SK-N-MC (cell line): ENCODE measurements at places on chromosomes 1 and 21.

GRCh38 chr1:162003061-162003829 lies 20.4 kb downstream of the OLFML2B start:
- no peak for DNase-seq

- no peak for DNase-seq
Measured at GRCh38 chr1:52904927-52905698, 16.4 kb downstream of the ECHDC2 start.

DNA sequence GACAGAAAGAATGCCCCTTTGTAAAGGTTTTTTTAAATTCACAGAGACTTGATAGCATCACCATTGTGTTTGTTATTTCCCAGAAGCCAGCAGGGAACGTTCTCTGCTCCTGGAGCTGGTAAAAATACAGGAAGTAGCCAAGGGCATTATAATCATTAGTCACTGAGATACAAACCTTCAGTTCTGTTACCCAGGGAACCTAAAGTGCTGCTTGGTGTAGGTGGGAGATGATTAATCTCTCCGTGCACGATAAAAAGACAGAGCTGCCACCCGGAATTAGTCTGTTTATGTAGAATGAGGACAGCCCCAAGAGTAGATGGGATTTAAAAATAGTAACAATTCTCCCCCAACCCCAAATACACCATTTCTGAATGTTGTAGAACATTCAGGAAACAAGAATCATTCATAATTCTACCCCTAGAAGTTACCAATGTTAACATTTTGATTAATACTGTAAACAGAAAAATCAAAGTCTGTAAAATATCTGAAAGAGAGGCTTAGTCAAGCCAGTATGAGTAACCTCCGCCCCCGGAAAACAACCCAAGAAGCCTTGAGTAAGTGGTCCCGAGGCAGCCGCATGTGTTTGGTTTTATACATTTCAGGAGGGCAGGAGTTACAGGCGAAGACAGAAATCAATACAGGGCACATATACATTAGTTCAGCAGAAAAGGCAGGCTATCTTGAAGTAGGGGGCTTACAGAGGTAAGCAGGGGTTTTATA lies 45.3 kb upstream of the CTBS start:
- DNase-seq: peak; percentile 24

- DNase-seq: no peak
Measured at GRCh38 chr1:80542231-80542630, 1258.5 kb upstream of the ADGRL2 start.

GRCh38 chr1:29519788-29520110 lies 283.4 kb downstream of the PTPRU start:
- DNase-seq: no peak

- DNase-seq: no peak
Measured at GRCh38 chr1:6638226-6638625, 13.6 kb downstream of the THAP3 start.

DNA sequence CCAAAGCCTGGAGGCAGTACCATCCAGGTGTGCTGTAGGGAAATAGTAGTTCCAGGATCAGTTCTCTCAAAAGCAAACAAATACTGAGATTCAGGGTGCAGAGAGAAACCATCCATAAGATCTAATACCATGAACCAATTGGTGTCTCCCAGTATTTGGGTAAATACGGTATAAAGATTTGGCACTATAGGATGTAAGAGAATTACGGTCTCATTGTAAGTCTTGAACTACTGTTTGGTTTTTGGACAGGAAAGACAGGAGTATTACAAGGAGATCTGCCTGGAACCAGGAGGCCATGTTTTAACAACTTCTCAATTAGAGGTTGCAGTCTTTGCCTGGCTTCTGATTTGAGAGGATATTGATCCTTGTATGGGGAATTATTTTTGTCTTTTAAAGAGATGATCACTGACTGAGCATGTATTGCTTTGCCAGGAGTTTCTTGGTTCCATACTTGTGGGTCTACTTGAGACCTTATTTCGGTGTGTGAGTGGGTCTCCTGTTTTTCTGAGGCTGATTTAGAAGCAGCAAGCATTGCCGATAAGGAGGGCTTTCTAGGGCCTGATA lies 10.2 kb downstream of the AADACL4 start:
- no peak for DNase-seq

- DNase-seq: no peak
Measured at GRCh38 chr21:42565886-42566523, 52.4 kb downstream of the SLC37A1 start.

GRCh38 chr1:1425753-1426495 lies 4.8 kb upstream of the ANKRD65 start:
- DNase-seq: no peak

DNA sequence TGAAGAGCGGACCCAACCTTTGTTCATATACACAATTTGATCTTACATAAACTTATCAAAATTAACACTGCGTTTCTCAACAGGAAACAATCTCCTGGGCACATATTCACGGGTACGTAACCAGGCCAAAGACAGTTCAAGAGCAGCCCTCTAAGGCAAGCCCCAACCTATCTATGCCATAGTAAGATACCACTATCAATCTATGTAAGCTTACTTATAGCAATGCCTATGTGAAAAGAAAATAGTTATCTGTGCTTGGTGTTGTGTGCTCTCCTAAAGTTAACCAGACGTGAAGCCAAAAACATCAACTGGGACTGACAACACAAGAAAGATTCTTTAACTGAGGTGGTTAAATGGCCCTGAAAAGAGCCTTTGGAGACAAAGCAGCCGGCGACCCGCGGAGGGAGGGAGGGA lies 49.4 kb upstream of the BOLA1 start:
- no peak for DNase-seq

GRCh38 chr1:199067483-199067882 lies 428.6 kb downstream of the PTPRC start:
- DNase-seq: no peak

DNA sequence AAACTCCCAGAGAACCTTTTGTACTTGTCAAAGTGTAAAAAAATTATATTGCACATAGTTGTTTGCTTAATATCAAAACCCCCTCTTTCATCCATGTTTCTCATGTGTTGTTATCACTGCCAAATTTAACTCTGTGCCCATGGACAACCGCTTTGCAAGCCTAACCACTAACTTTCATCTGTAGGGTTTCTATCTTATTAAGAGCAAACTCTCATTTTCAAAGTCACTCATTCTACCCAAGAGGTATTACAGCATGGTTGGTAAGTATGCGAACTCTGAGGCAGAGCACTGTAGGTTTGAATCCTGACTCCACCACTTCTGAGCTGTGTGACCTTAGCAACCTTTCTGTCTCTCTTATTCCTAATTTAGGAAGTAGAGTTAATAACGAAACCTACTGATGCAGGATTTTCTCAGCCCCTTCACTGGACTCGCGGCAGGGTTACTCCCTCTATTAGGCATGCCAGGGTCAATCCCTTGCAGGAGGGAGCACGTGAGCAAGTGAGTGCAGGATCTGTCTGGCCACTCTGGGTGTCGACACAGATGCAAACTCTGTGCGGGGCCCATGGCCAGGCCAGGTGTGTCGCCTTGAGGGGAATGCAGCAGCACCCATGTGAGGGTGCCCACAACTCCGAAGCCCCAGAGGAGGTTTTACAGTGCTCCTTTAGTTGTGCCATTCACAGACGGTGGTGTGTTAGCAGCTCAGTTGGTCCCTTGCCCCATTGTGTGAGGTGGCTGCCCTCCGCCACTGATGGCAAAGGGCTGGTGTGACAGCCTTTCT lies 361.5 kb upstream of the ADGRL2 start:
- DNase-seq: no peak

DNA sequence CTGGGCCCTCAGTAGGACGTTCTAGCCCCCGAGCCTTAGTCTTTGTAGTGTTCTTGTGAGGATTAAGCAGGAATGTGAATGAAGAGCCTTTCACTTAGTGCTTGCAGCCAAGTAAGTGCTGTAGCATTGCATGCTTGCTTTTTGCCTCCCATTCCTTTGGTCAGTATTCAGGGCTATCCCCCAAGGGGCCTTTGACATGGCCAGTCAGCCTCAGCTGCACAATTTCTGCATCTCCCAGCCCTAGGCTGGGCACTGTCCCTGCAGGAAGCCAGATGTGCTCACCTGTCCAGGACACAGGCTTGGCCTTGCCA lies 30.5 kb downstream of the SOX13 start:
- DNase-seq: no peak

DNA sequence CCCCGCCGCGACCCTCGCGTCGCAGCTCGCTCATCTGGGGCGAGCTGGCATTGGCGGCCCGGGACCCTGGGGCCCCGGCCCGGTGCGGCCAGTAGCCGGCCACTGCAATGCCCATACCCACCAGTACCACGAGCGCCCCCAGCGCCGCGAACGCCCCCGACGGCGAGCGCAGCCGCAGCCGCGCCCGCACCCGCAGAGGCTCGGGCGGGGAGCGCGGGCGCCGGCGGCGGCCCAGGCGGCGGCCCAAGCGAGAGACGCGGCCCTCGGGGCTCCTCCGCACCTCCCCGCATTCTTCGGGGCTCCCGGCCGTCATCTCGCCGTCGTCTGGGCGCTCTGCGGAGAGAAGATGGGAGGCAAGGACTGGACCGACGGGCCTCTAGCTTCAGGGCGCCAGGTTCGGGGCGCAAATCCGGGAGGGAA lies 2.2 kb downstream of the TMEM200B start:
- DNase-seq: no peak

- no peak for DNase-seq
Measured at GRCh38 chr1:223031733-223032601, 111.1 kb downstream of the TLR5 start.

DNA sequence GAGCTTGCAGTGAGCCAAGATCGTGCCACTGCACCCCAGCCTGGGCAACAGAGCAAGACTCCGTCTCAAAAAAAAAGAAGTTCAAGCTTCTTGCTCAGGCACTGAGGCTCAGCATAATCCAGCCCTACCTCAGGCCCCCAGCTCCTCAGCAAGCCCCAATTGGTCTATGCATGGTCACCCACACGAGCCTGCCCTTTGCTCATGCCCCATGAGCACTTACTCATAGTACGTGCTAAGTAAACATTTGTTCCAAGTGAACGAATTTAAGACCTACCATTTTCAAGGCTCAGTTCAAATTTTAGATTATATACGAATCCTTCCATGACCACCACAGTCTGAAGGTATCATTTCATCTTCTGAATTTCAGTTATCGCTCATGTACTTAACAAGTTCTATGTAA lies 4.3 kb downstream of the PDZK1 start:
- no peak for DNase-seq

DNA sequence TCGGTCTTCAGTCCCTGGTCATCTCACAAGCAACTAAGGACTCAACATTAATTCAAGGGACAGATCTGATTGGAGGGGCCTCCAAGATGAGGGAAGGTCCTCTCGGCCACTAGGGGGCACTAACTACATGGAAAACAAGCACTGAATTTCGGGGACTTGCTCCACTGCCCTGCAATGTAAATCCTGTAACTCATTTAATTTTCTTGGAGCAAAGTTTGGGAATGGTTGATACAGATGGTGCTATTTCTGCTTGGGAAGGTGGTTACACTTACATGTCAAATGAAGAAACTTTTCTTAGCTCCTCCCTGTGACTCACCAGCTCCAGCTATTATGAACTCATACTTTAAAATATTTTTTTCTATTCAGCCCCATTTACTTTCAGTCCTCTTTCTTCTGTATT lies 97.4 kb upstream of the KCNJ15 start:
- DNase-seq: peak; percentile 40

DNA sequence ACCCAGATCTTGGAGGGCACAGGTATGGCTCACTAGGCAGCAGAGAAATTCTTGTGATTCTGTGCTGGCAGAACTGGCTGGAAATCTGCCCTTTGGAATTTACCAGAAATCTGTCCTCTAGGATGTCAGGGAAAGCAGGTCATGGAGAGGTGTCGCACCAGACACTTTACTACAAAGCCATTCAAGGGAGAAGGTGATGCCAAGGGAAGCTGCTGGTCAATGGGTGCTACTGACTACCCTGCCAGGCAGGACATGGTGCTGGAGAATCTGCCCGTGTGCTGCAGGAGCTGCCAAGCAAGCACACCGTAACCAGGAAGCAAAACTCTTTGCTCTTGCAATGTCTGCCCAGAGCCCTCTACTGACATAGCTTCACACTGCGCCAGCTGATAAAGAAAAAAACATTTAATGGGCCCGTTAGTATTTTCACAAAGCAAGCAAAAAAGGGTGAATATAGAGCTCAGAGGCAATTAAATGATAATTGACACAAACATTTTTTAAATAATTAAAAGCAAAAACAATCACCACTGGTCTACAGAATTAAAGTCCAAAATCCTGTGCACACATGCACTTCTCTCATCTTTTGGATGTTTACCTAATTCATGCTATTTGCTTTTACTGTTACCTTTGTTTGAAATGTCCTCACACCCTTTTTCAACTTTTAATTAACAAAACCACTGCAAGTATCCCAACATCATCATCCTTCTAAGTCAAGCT lies 7.2 kb upstream of the FBXO28 start:
- no peak for DNase-seq

DNA sequence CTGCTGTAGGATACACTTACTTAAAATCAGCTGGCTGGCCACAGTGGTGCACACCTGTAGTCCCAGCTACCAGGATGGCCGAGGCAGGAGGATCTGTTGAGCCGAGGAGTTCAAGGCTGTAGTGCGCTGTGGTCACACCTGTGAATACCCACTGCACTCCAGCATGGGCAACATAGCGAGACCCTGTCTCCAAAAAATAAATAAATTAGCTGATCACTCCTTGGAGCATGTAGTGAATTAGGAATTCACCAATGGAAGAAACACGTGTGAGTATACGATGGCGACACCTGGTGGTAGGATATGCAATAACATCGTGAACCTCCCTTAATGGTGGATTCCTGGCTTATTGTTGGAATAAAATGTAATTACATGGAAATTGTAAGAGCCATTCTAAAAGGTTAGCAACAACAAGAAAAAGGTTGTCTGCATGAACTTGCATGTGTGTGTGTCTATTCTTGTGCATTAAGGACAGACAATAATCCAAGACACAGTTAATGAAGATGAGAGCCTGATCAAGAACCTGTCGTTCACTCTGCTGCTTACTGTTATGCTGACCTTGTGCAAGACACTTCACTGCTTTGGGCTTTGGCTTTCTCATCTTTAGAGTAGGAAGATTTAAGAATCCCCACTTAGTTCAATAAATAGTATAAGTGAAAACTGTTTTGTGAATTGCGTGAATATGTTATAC lies 38.6 kb upstream of the COX20 start:
- peak; percentile 51 for DNase-seq

DNA sequence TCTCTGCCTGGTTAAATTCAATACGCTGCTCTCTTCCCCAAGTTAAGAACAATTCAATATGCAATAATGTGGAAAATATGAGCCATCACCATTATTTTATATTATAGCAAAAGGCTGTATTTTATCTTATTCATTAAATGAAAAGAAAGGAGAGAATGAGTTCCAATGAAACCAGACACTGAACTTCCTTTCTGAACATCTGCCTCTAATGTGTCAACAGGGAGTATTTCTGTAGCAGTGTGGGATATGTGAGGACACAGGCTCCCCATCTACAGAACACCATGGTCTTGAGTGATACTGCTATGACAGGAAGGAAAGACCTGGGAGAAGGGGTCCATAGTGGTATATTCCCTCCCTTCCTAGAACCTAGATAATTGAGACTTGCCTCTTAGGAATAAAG lies 46.3 kb downstream of the CASQ2 start:
- no peak for DNase-seq

GRCh38 chr1:181784039-181784683 lies 277.4 kb downstream of the ZNF648 start:
- no peak for DNase-seq

- DNase-seq: no peak
Measured at GRCh38 chr1:30720271-30721223, 2.8 kb downstream of the MATN1 start.
